ENCODE measurements at places on chromosomes 16 and 17.

DNA sequence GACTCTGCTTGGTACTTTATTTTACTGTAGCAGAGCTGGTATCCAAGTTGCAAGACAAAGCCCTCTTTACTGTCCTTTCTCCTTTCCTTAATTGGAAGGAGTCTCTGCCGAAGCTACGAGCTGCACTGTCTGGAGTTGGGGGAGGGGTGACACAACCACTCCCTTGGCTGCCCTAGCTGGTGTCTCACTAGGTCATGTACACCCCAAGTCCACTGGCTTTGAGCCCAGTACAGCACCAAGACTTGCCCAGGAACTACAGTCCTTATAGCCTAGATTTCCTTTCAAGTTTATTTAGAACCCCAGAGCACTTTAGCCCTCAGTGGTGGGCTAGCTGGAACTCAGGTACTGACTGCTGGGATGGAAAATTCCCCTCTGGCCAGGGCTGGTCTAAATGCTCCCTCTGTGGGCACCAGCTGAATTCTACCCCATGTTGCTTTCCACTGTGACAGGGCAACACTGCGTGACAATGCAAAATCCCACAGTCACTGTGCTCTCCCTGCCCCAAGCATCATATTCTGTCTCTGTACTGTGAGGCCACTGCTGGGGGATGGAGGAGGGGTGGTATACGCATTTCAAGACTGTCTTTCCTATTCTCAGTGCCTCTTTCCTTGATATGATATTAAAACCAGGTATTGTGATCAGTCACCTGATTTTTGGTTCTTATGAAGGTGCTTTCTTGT, 18.4 kb downstream of the EFCAB5 start:
- DNase-seq, result no peak

DNA sequence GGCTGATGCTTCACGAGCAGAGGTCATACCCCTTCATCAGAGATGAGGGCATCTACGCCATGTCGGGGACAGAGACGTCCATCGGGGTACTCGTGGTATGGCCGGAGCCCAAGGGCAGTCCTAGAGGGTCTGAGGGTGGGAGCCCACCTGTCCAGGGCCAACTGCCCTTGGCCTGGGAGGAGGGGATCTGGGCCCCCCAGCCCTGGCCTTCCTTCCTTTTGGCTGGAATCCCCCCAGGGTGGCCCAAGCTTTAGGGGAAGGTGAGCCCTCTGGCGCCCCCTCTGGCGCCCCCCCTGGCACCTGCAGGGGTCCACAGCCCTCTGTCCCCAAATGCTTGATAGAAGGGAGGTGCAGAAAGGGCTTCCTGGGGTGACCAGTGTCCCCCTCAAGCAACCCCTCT, 69.3 kb downstream of the SCNN1B start:
- DNase-seq, result no peak

GRCh38 chr16:89170346-89171215, 967 bp upstream of the CDH15 start:
- no peak for DNase-seq

GRCh38 chr17:77746393-77746792, 212.1 kb upstream of the TNRC6C start:
- DNase-seq, result no peak

- no peak for DNase-seq
Observed at GRCh38 chr16:54677308-54677950, 253.2 kb upstream of the IRX5 start.

DNA sequence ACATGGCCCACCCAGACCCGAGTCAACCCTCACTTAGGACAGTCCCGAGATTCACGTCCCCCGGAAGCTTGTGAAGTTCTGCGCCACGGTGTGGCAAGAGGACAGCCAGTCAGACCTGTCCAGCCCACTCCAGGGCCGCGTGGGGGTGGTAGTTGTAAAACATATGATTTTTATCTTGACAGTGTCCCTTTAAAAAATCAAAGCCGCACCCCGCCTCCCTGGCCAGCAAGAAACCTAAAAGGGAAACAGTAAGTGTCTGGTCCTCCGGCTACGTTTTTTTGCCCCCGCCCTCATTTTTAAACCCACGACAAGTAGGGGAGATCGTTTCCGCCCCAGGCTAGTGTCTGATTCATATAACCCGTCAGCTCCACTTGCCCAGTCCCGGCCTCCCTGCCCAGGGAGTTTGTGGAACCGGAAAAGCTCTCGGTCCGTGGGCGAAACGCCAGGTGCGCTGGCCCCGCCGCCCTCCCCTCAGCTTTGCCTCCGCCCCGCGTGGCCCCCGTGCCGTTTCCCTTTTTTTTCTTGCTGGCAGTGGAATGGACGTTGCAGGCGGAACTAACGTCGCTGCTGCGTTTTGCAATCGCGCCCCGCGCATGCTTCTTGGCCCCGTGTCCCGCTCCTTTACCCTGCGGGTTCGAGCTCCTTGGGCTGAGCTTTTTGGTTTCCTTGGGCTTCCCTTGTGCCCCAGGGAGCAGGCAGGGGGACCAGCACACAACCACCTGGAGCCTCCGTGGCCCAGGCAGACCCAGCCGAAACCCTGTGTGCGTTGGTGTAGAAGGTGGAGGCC, 13.3 kb upstream of the NUDT16L1 start:
- DNase-seq, result no peak
